ENCODE measurements at places on chromosomes 1 and 21.

DNA sequence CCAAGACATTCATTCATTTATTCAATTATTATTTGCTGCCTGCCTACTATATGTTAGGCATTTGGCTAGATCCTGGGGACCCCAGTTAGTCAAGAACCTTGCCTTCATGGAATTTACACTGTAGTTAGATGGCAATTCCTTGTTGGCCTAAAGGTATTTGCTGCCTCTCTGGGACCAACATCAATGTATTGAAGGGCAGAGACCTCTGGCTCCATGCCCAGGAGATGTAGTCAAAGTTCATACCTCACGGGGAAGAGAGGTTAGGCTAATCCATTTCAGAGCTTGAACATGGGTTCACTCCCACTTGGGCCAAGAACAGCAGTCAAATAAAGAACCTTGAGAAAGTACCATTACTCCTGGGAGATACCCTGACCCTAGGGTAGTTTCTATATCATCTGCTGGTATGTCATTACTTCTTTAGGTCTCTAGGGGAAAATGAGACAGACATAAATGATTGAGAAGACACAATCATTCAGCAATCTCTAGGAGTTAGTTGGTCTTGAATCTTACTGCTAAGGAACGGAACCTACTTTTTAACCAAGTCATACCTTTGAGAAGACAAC, 32.0 kb downstream of the SORT1 start:
- DNase-seq: no peak

- DNase-seq: no peak
Observed at GRCh38 chr1:212461916-212462660, 29.4 kb downstream of the NENF start.

GRCh38 chr1:156310962-156311361, 11.9 kb upstream of the VHLL start:
- no peak for DNase-seq

DNA sequence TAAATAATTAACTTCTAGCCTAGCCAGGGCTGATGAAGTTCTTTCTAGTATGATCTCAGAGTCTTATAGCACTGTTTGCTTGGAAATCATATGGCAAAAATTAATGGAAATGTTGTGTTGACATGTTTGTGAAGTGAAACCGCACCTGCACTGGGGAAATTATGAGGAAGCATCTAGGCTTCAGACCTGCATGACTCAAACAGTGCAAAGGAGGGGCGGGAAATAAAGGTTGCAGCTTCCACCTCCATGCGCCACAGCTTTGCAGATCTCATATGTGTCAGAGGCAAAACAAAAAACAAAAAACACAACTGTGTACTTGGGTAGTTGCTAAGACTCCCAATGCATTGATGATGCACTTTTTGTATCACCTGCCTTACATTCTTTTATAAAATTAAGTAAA, 1080.6 kb downstream of the PLA2G4A start:
- DNase-seq: no peak

DNA sequence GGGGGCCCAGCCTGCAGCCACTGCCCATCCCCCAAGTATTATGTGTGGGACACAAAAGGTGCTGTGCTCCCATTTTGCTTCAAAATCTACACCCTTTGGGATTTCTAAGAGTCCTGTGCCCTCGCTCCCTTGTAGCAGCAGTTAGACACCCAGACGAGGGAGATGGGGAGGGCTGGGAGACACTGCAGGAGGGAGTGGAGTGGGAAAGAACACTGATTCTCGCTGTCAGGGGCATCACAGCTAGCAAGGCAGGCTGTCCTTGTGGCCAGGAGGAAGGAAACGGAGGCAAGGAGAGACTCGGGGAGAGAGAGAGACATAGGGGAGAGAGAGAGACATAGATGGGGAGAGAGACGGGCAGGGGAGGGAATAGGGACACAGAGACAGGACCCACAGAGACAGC, 38.5 kb downstream of the CSMD2 start:
- DNase-seq: no peak

GRCh38 chr21:27803571-27803970, 836.7 kb upstream of the ADAMTS5 start:
- DNase-seq: no peak

DNA sequence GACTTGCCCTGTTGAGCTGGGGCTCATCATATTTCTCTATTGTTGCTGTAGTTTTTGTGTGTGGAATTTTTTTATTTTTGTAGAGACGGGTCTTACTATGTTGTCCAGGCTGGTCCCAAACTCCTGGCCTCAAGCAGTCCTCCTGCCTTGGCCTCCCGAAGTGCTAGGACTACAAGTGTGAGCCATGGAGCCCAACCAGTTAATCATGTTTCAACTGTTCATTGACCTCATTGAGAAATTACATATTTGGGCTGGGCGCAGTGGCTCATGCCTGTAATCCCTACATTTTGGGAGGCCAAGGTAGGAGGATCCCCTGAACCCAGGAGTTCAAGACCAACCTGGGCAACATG, 9.2 kb upstream of the PKNOX1 start:
- DNase-seq: no peak

DNA sequence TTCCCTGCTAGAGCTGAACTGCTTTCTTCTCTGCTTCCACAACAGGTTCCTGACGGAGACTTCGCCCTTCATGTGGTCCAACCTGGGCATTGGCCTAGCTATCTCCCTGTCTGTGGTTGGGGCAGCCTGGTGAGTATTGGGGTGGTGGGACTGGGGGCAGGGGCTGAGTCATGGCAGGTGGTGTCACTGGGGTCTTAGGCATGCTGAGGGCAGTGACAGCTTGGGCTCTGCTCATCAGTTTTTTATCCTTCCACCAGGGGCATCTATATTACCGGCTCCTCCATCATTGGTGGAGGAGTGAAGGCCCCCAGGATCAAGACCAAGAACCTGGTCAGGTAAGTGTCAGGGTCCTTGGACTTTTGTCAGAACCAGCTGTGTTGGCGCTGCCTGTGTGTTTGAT, 1.3 kb downstream of the ATP6V0B start:
- DNase-seq: no peak

GRCh38 chr1:19878637-19878985, 3.6 kb upstream of the OTUD3 start:
- no peak for DNase-seq

GRCh38 chr1:230350208-230350921, 75.8 kb downstream of the PGBD5 start:
- DNase-seq: no peak

DNA sequence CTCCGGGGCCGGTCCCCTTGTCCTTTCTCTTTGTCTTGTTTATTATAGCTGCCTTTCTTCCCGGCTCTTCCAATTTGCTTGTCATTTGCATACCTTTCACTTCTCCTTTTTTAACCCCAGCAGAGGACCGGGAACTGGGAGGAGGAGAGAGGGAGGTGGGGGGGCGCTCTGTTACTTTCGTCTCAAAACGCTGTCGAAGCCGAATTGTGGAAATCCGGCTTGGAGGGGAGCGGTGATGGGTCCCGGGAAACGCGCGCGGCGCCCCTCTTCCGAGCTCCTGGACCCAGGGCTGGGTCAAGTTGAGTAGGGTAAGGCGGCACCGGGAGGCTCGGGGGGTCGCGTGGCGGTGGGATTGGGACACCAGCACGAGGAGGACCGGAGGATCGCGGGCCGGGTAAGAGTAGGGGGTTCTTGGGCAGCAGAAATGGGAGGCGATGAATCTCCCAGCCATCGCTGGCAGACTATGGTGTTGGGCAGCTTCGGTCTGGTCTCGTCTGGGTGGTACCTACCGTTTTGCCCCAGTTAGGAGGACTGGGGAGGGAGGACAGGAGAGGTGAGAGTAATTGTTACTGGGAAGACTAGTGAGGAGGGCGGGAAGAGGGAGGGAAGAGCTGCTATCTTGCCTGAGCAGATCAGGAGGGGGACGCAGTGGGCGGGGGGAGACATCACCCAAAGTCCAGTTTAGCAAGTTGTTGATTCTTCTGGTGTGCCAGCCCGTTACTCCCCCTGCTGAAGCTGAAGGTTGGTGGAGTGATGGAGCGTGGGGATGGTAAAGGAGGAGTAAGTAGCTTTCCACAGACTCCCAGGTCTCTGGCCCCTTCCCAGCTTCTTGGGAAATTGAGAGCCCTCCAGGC, 1.5 kb downstream of the PROX1 start:
- DNase-seq: no peak

DNA sequence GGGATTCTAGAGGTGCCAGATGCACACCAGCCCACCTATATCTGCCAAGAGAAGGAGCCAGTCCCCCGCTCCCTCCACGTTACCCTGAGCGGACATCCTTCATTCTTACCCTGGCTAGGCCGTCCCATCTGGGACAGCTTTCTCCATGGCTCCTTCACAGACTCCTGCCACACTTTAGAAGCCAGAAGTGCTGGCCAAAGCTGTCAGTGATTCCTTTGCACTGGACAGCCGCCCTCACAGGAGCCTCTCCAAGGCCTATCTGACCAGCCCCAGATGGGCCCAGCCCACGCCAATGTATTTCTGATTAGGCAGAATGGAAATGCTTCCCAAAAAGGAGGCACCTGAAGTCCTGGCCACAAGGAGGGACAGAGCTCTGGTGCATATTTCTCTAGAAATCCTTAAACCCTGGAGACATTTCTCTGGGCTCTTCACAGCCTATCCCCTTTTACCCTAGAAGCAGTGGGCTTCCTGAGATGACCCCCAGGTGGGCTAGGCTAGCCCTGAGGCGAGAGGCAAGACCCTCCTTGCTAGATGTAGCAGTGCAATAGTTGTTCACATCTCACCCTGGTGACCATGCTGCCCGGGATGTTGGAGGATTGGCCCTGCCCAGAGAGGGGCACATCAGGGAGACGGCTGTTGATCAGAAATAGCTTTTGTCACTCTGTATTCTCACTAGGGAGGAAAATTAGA, 44.1 kb downstream of the RASSF5 start:
- peak; percentile 37 for DNase-seq

DNA sequence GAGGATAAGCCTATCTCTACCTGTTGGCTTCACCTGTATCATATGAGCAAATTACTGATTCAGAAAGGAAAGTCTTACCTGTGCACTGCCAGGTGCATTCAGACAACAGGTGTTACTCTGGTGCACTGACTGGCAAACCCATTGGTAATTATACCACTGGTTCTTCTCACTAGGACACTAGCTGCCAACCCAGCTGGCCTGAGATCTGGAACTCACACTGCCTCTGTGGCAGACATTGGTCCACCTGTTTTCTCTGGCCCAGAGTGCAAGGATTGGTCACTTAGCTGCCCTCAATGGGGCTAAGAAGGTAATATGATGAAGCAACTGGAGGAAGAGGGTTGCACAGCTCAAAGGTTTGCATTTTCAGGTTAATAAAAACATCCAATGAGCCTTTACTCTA, 140.2 kb upstream of the DNAH14 start:
- no peak for DNase-seq

DNA sequence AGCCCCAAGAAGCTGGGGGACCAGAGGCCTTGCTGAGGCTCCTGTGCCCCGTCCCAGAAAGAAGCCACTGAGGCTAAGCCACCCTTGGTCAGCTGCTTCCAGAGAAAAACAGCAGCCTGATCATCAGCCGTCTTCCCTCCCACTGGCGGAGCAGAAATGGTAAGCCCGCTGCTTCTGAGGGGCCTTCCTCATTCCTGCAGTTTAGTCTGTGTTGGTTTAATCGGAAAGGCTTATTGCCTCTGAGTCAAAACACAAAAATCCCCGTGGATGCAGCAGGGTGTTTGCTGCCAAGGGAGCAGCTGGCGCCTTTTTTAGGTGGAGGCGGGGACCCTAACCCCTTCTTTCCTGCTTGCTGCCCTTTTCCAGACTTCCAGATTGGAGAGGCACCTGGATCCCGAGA, 33.9 kb downstream of the SPSB1 start:
- DNase-seq: no peak

- peak; percentile 14 for DNase-seq
Observed at GRCh38 chr1:172146141-172146850, 274.2 kb upstream of the C1orf105 start.

GRCh38 chr1:82371844-82372498, 571.2 kb downstream of the ADGRL2 start:
- DNase-seq: no peak

GRCh38 chr1:11885916-11886315, 27.2 kb upstream of the NPPB start:
- DNase-seq: no peak

DNA sequence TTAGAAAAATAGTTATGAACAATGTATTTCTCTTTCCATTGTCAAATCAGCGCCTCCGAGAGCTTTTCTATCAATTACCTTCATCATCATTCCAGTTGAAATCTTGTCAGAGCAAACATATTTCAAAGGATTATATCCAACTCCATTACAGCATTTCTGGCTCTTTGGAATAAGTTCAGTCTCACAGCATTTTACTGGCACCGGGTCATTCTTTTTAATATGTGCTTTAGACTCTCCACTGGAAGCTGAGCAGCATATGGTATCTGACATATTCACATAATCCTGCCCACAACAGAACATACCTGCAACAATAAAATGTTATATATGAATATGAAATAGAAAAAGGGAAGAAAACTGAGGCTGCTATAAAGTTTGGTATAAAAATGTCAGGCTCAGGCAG, 222.9 kb downstream of the KCTD3 start:
- no peak for DNase-seq

DNA sequence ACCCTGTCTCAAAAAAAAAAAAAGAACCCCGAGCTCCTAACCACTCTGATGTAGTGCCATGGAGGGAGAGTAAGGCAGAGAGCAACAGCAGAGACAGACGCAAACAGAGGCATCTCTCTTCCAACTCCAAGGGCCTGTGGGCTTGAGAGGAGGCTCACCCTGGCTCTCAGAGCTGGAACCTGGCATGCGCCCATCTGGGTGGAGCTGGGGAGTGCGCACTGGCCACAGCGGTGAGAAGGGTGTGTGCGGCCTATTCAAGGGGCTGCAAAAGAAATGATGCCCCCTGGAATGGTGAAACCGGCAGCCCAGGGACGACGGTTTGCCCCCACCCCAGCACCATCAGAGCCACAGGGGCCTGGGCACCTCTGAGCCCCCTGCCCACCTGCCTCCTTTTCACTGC, 17.6 kb downstream of the COL8A2 start:
- DNase-seq: no peak

DNA sequence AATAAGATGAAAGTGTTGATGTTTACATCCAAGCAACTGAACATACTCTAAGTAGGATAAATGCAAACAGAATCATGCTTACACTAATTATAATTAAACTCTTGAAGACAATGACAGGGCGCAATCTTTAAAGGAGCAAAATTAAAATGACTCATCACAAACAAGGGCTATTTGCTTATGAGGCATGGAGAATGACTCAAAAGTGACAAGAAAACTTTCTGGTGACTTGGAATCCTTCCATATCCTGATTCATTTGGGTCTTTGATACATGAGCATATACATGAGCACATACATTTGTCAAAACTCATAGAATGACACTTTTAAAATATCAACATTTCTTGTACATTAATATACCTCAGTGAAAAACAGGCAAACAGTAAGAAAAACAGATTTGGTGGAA, 1632.3 kb downstream of the KCNT2 start:
- no peak for DNase-seq

DNA sequence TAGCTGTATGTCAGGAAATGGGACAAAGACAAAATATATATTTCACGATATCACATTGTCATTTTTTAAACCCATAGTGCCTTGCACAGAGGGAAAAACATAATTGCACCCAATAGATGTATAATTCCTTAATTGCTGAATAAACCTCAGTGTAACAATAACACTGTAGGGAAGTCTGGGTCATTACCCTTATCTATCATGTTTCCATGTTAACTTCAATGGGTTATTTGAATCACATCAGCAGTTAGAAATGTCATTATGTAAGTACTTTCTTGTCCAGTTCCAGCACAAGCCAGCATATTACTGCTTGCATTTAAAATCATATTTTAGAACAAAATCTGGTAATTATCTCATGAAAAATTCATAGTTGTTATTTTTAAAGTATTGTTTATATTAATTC, 222.7 kb downstream of the HMCN1 start:
- DNase-seq: no peak
